ENCODE measurements at places on chromosomes 6 and 20.

- DNase-seq: no peak
Observed at GRCh38 chr6:163373240-163373639, 41.3 kb upstream of the QKI start.

GRCh38 chr20:62056975-62057374 lies 8.7 kb downstream of the TAF4 start:
- DNase-seq: no peak

DNA sequence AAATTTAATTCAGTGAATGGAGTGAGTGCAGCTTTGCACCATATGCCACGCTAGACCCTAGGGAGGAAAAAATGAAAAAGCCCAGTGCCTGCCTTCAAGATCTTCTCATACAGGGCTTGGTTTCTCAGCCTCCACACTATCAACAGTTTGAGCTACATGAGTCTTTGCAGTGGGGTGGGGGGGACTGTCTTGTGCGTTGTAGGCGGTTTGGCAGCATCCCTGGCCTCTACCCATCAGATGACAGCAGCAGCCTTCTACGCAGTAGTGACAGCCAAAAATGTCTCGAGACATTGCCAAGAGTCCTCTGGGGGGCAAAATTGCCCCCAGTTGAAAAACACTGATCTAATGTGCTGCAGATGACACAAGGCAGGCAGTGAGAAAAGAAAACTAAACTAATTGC lies 6.2 kb downstream of the CDH22 start:
- no peak for DNase-seq

- no peak for DNase-seq
Observed at GRCh38 chr20:4225745-4226144, 210.4 kb upstream of the RNF24 start.

DNA sequence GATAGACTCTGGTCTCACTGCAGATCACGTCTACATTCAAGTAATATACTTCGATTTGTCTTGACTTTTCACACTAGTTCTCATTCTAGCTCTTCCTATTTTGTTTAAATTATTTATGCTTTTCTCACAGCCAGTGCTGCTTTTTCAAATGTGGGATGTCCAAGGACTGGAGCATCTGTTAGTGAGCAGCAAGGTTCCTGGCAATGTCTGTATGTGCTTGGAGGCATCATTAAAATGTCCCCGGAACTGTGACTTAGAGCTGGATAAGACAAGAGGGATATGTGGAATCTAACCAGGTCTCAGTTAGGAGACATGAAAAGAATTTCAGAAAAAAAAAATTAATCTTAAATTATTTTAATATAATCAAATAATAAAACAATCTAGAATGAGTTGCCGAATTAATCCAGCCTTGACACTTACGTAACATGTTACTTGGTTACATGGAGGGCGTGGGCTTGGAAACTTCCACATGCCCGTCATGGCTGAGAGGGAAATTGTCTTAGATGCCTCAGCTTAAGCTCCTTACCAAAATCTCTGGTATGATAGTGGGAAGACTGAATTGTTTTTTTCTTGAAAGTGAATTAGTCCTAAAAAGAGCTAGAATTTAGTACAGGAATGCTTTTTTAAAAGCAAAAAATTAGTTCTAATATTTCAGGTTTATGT lies 21.4 kb upstream of the CARMIL1 start:
- DNase-seq: no peak

DNA sequence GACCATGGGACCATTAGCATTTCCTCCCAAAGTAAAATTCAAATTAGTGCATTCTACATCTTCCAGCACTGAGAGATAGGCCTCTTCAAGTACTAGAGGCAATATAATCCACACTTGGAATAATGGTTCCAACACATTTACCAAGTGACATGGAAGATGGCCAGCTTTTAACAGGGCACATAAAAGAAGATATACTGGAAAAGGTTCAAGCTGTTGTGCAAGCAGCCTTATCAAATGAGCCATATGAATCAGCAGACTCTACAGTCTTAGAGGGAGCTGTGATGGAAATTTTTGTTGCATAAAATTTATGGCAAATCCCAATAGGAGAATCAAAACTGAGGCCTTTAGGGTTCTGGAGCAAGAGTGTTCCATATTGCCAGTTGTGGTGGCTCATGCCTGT lies 526.6 kb upstream of the IRAK1BP1 start:
- DNase-seq: no peak

DNA sequence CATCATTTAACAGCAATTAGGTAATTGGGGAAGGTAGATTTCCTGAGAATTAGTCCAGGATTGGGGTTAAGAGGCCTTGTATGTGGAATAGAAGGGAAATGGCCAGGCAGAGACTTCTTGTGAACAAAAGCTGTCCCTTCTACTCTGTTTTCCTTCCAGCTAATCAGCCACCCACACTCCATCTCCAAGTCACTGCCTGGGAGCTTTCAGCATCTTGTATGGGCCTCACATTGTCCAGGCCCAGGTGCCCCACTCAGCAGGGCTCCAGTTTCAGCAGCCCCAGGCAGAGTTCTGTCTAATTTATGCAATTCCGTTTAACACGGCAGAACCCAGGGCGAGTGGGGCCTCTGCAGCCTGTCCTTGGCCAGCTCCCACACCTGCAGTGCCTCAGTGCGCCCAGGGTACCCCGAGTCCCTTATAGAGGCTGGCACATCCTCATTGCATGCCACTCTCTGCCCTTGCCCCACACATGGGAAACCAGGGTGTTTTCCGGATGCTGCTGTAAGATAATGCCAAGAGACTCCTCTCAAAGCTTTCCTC lies 113.0 kb downstream of the EDN3 start:
- no peak for DNase-seq

DNA sequence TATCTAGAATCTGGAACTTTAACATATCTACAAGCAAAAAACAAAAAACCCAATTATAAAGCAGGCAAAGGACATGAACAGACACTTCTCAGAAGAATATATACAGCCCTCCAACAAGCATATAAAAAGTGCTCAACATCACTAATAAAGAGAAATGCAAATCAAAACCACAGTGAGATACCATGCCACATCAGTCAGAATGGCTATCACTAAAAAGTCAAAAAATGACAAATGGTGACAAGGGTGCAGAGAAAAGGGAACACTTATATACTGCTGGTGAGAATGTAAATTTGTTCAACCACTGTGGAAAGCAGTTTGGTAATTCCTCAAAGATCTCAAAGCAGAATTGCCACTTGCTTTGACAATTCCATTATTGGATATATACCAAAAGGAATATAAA lies 215.0 kb upstream of the EYS start:
- DNase-seq: no peak

GRCh38 chr6:169669147-169669546 lies 32.7 kb downstream of the WDR27 start:
- no peak for DNase-seq

GRCh38 chr6:121590438-121590837 lies 155.0 kb downstream of the GJA1 start:
- DNase-seq: no peak

GRCh38 chr6:20490591-20490990 lies 43.7 kb upstream of the CDKAL1 start:
- DNase-seq: no peak

DNA sequence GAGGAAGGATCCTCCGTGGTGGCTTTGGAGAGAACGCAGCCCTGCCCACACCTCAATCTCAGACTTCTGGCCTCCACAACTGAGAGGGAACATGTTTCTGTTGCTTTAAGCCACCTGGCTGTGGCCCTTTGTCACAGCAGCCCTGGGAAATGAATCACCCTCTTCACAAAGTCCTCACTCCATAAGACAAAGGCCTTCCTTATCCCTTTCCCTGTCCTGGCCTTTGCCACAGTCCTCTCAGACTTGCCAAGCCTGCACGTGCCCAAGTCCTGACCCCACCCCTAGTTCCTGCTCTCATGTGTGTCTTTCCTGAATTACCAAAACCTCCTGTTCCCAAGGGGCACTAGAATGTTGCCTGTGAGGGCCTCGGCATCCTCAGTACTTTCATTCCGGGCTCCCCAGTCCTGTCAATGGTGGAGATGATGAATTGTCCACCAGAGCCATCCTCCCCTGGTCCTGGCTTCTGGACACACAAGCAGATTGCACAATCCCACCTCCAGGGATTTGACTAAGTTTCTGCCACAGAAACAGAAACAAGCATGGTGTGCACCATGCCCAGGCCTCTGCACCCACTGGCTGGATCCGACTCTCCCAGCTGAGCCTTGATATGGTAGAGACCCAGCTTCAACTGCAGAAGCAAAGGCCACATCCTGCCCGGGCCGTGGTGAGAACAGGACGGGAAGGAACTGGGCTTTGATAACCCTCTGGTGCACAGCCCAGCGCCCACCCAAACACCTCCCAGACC lies 232.6 kb upstream of the PDE10A start:
- no peak for DNase-seq

DNA sequence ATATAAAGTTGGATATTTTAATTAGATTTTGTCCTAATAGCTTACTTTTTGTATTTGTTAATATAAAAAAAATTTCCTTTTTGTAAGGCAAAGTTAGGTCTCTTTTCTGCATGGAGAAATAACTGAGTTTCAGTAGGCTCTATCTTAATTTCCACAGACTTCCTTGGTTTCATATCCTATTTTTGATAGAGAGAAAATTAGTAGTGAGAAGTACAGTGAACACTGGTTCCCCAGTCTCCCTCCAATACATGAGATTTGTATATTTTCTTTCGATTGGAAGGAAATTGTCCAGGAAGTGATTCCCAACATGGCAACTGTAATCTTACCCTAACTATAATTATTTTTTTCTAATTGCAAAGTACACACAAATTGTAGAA lies 26.4 kb downstream of the TRIM27 start:
- no peak for DNase-seq

GRCh38 chr20:1061484-1062221 lies 56.7 kb upstream of the PSMF1 start:
- no peak for DNase-seq

GRCh38 chr6:21121636-21122136 lies 471.9 kb upstream of the SOX4 start:
- no peak for DNase-seq

DNA sequence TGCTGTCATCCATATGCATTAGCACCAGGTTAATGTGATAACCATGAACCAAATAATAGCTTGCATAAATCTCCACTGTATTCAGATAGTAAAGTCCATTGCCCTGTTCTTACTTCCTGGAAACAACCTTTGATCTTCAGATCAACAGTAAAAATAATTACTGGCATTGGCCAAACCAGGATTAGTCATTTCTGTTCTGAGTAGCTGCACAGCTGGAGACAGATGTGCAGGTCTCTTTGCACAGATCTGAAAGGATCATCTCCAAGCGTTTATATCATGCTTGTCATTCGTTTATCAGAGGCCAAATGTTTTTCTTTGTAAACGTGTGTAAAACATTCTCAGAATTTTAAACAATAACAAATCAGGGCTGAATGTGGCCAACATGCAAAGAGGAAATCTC lies 134.4 kb upstream of the HMGCLL1 start:
- no peak for DNase-seq

All from NCI-H1694 (cell line).